ENCODE measurements at places on chromosomes 16 and 17.

DNA sequence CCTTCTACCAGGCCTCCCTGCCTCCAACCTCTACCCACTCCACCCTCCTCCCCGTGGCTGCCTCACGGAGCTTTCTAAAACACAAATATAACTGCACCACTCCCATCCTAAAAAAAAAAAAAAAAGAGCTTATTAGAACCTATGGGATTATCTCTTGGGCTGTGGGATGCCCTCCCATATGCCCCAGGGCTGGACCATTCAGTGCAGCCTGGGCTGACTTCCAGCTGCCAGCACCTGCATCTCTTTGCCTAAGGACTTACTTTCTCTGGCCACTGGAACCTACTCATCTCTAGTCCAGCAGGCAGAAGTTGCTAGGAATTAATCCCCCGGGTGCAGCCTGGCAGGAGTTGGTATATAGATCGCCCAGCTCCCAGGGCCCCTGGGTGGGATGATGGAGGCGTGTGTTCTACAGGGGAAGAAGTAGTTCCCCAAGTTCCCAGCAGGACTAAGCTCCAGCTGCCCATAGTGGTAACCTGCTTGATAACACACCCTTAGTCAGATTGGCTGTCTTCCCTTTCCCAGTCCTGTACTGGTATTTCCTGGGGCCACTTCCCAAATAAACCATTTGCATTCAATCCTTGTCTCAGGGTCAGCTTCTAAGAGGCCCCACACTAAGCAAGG lies 10.3 kb downstream of the MPP3 start:
- DNase-seq, result no peak

DNA sequence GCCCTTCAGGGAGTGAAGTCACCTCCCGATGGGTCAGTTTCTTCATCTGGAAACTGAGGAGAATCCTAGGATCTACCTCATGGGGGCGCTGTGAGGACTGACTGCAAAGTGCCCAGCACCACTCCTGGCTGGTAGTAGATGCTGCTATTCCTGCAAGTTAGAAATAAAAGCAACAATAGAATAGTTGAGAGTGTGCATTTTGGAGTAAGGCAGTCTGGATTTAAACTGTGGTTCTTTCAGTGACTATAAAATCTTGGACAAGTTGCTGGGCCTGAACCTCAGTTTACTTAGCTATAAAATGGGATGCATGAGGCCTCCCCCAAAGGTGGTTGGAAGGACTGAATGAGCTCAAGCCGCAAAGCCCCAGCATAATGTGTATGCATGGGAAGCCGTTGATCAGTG lies 70.6 kb downstream of the CYB5B start:
- no peak for DNase-seq

DNA sequence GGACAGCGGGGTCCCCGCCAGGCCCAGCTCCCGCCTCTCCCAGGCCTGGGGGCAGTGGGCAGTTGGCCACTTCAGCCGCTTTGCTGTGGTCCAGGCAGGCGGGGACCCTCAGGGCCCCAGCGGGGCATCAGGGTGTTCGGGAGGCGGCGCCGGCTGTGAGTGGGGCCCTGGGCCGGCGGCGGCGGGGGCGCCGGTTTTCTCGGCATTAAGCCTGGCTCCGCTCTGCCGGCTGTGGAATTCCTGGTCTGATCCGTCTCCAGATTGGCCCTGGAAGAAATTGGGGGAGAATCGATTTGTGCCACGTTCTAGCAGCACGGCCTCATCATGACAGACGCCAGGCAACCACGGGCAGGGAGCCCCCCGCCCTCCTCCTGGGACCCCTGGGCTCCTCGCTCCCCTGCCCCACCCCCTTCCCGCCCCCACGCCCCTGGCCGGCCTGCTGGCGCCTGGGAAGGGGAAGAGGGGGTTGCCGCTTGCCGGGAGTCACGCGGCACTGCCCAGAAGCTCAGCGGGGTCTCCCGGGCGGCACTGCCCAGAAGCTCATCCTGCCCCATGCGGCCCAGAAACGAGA lies 28.6 kb upstream of the SSTR5 start:
- no peak for DNase-seq

GRCh38 chr17:30950669-30951399 lies 20.0 kb upstream of the RNF135 start:
- peak; percentile 85 for DNase-seq

DNA sequence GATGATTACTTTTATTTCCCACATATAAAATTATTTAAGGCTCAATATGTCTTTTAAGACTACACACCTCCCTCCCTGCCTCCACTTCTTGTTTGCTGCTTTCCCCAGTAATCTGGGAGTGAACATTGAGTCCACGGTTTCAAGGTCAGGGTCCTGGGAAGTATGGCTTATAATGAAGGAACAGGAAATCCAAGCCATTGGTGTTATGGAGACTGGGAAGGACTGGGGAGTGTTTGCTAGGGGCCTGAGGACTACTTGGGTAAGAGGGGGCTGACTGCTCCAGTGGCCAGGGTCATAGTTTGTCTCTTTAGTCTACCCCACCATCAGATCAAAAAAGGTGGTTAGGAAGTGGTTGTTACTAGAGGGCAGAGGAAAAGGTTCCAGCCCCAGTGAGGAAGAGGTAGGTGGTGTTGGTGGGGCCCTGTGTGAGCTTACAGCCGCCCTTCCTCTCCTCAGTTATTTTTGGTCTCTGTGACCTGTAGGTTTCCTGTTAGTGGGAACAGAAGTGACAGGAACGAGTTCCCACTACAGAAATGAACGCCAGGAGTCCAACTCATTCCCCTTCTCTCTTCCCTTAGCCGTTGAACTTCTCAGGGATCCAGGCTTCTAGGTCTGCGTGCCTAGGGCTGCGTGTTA lies 742 bp upstream of the SLC16A13 start:
- DNase-seq, result no peak

DNA sequence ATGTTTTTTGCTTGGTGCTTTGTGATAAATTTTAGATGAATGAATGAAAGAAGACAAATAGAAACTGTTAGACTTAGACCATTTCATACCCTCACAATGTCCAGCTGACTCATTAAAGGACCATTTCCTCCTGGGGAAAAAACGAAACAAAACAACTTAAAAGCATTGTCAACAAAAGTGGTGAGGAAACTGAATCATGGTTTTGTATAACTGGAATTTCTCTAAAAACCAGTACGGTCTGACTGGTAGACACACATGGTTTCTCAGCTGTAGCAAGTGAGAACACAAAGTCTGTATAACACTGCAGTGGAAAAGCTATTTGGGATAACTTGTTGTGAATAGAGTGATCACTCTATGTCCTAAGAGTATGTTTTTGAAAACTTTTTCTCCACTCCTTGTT lies 5.3 kb upstream of the DDX52 start:
- DNase-seq, result peak; percentile 53

DNA sequence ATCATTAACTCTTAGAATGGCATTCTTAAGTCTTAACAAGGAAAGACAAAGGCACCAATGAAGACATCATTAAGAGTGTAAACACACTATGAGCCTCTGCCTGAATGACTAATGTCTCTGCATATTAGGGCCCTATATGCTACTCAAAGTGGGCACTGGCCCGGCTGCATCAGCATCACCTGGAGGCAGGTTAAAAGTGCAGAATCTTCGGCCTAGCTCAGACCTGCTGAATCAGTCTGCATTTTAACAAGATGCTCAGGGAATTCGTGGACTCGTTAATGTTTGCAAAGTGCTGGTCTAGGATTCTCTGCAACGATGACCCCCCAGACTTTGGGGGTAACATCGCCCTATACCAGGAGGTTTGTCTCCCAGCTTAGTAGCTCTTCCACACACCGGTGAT lies 6.7 kb downstream of the MPP3 start:
- DNase-seq, result no peak

DNA sequence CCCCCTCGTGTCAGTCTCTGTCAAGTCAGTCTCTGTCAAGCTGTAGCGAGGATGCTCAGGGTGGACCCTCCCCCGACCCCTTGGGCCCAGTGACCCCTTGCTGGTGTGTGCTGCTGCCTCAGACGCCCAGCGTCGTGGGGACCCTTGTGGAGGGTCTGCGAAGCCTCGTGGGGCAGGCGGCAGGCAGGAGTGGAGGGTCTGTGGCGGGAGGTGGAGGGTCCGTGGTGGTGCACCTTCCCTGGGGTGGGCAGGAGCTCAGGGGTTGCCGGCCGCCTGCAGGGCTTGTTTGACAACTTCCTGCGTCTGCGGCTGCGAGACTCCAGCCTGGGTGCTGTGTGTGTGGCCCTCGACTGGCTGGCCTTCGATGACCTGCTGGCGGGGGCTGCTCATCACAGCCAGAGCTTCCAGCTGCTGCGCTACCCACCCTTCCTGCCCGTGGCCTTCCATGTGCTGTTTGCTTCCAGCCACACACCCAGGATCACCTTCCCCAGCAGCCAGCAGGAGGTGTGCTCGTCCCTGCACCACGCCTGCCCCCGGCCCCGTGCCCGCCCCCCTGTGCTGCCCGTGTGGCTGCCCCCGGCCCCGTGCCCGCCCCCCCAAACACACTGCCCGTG lies 5.6 kb downstream of the GNG13 start:
- DNase-seq, result no peak

DNA sequence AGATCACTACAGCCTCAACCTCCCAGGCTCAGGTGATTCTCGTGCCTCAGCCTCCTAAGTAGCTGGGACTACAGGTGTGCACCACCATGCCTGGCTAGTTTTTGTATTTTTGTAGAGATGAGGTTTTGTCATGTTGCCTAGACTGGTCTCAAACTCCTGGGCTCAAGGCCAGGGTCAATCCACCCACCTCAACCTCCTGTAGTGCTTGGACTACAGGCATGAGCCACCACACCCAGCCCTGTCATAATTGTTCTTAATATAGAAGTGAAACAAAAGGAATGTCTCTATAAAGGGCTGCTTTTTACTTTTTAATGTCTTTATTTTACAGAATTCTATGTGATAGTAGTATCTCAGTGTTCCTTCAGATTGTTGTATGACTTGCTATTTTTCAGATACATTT lies 345.2 kb upstream of the TBX2 start:
- DNase-seq, result no peak

- DNase-seq, result no peak
Measured at GRCh38 chr16:78396673-78397072, 297.2 kb downstream of the WWOX start.

GRCh38 chr17:39486242-39486641 lies 25.0 kb downstream of the CDK12 start:
- no peak for DNase-seq

DNA sequence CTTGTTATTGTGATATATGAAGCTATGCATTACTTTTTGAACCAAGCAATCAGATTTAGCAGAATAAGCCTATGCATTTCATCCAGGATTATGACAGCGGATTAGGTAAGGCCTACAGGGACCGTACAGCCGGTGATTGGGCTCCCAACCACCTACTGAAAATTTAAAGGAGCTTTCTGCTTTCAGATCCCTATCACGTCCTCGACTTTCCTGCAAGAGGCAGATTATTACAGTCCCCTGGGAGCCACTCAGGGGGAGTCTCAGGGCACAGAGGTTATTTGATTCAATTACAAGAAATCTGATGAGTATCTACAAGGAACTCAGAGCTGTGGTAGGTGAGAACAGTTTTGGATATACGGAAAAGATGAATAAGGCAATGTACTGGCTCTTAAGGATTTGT lies 80.7 kb downstream of the HS3ST3B1 start:
- no peak for DNase-seq

GRCh38 chr16:57430955-57431354 lies 16.2 kb downstream of the CIAPIN1 start:
- DNase-seq, result no peak

DNA sequence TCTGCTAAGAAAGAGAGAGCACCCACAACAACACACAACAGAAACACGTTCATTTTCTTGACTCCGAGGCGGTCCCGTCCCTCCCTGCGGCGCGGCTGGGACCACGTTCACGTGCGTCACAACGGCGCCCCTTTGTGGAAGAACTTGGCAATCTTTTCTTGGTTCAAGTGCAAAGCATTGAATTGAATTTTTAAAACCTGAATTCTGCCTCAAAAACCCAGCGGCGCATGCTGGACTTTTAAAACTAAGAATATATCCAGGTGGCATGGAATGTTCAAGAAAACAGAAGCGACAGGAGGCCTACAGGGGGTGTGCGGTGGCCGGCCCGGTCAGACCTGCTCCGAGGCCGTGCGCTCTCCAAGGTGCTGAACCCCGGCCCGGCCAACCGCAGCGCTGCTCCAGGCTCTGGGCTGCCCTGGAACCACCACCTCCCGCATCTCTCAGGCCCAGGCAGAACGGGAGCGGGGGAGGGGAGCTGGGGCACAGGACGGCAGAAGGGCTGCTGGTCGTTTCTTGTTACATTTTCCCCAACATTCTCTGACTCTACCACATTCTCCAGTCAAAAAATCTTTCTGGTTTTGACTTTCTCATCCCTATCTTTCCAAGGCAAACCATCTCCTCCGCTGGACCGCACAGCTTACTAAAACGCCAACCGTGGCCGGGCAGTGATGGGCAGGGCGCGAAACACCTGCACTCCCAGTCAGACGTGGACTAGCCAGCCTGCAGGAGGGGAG lies 3.4 kb upstream of the HEXD start:
- no peak for DNase-seq

GRCh38 chr16:74931445-74931844 lies 53.5 kb downstream of the WDR59 start:
- DNase-seq, result no peak

DNA sequence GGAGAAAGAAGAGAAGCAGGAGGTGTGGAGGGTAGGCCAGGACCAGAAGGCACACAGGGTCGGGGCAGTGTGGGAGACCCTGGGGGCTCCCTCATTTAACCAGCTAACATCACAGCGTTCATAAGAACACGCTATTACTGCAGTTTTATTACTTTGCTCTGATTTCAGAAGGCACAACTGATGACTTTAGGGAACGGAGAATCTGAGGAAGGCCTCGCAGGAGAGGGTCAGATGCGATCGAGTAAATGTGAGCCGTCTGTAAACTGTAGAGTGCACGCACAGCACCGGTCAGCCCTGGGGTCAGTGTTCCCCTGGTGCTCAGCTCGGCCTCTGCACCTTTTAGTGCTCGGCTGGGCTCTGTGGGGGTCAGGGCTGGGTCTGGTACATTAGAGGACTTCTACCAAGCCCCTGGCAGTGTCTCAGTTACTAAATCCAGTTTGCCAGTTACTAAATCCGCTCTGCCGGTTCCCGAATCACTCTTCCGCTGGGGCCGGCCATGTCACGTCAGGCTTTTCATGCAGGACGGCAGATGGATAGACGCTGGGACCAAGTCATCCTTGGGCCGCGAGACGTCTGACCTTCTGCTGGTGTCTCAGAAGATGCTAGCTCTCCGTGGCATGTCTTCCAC lies 325.9 kb downstream of the SEC14L1 start:
- no peak for DNase-seq

- no peak for DNase-seq
Measured at GRCh38 chr16:87322360-87322759, 5.2 kb upstream of the C16orf95 start.

DNA sequence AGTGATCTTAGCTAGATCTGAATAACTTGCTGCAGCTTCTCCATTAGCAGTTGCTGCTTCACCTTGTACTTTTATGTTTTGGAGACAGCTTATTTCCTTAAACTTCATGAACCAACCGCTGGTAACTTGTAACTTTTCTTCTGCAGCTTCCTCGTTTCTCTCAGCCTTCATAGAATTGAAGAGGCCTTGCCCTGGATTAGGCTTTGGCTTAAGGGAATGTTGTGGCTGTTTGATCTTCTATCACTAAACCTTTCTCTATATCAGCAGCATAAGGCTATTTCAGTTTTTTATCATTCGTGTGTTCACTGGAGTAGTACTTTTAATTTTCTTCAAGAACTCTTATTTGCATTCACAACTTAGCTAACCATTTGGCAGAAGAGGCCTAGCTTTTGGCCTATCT lies 21.5 kb upstream of the TMEM92 start:
- DNase-seq, result no peak

GRCh38 chr16:57614536-57614935 lies 13.9 kb upstream of the ADGRG1 start:
- DNase-seq, result no peak
